ENCODE measurements at places on chromosomes 5 and 9.

DNA sequence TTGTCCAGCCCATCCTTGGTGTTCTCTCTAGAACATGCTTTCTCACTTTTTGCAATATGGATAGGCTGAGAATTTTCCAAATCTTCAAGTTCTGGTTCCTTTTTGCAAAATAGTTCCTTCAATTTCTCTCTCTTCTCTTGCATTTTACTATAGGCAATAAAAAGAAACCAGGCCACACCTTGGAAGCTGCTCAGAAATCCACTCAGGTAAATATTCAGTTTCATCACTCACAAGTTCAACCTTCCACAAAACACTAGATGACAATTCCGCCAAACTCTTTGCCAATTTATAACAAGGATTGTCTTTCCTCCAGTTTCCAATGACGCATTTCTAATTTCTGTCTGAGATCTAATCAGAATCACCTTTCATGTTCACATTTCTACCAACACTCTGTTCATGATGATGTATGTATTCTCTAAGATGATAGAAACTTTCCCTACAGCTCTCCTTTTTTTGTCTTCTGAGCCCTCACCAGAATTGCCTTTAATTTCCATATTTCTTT lies 204.2 kb upstream of the PIK3R1 start:
- DNase-seq = no peak

DNA sequence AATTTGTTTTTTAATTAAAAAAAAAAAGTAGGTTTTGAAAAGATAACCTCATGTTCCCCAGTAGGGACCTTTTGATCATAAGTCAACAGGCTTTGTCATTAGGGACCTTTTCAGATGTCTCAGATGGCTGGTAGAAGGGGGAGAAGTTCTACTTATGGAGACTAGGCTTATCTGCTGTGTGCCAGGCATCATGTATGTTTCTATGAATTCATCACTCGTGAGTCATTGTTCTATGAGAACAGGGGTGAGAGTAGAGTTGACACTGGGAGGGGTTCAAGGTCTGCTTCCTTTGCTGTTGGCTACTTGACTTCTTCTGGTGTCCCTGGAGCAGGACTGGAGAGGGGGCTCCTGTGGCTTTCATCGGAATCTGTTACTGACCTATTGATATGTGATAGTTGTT lies 138.8 kb downstream of the KDM4C start:
- no peak for DNase-seq

- peak; percentile 57 for DNase-seq
Measured at GRCh38 chr5:74631081-74631953, 9.2 kb downstream of the ENC1 start.

GRCh38 chr5:6317116-6317798 lies 61.1 kb downstream of the MED10 start:
- no peak for DNase-seq

- DNase-seq = no peak
Measured at GRCh38 chr9:110087605-110088004, 120.4 kb downstream of the C9orf152 start.

Data from fibroblast of skin of right quadriceps (primary cell).